Right lobe of liver (tissue), 6 donors: ENCODE measurements at places on chromosomes 13 and 19. TPM values are rescaled to one million over a fixed set of nuclear protein-coding genes. Genes with fewer than 3 reads are reported as not detected.

- DNase-seq: no peak
Observed at GRCh38 chr13:39913339-39913738, 257.9 kb downstream of the COG6 start.

Gene UCHL3
- 23.1 TPM for total RNA-seq

GRCh38 chr13:97700306-97700848, 253.1 kb upstream of the IPO5 start:
- no peak for DNase-seq

Gene ZNF534
- total RNA-seq: not detected

DNA sequence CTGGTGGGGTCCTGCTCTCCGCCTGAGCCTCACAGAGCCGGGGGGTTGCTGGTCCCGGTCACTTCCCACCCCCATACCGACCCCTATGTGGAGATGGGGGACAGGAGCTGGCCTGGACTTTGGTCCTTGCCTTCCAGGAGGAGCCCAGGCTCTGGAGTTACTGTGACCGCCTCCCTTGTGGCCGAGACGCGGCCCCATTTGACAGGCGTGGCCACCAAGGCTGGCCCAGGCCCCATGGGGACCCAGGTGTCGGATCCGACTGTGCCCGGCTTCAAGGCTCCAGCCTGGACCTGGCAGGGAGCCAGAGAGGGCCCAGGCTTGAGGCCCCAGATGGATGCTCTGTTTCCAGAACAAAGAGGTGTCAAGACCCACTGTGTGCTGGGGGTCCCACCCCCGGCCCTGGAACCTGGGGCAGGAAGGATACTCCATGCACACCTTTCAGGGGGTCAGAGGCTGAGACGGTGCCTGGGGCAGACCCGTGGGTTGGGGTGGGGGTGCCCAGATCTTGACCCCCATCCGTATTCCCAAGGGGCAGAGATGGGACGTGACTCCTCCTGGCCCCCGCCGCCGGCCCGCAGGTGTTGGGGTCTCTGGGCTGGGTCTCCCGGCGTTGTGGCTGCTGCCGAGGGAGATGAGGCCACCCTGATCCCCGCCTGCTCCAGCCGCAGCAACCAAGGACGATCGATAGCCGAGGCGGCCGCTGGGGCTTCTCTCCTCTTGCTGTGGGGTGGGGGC, 47.8 kb upstream of the TCF3 start:
- no peak for DNase-seq

- no peak for DNase-seq
Observed at GRCh38 chr13:113167575-113167974, 9.1 kb downstream of the PROZ start.

DNA sequence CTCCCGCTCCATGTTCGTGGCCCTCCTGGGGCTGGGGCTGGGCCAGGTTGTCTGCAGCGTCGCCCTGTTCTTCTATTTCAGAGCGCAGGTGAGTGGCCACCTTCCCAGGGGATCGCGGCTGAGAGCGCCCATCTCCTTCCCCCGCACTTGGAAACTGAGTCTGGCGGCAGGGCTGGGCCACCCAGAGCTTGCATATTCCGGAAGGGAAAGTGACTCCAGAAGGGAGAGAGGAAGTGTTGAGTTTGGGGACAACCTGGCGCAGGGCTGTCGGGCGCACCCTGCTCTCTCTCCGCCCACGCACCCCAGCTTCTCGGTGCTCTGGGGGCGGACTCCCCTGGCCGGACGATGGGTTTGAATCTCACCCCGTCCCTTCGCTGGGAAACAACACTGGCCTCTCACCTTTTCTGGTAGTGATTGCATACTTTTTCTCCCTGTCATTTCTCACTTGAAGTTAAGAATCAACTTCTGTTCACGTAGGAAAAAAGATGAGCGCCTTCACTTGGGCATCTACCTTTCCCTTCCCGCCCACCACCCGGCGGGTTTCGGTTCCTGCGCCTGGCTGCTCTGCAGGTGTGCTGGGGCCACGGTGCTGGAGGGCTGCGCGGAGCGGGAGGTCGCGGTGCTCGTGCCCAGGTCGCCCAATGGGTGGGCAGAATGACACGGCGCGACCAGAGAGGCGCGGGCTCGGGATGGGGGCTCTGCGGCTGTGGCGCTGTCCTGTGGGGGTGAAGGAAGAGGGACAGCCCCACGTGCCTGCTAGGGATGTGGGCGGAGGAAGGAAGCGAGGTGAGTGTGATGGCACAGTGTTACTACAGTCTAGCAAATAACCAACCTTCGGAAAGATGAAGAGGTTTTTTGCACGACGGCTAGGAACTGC, 721 bp downstream of the TNFSF11 start:
- DNase-seq: no peak

- no peak for DNase-seq
Observed at GRCh38 chr19:313988-314815, 23.0 kb upstream of the PLPP2 start.

GRCh38 chr13:79386125-79386826, 19.8 kb downstream of the RBM26 start:
- DNase-seq: no peak

DNA sequence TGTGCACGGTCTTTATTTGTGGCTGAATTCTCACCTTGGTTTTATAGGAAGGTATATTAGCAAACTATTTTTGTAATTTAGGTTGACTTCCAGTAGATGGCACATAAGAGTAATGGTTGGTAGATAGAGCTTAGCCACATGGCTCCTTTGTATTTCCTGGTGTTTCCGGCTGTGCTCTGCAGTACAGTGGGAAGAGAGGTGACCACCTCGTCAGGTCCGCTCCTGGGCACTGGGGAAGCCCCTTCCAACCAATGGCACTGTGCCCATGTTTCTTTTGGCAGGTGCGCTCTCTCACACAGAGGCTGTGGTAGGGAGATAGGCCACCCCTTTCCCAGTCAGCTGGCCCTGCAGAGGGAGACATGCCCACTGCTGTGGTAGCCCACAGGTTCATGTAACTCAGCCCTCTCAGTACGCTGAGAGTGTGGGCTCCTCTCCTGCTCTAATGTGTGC, 74.3 kb upstream of the ATP12A start:
- DNase-seq: no peak

Gene ANO8
- 7.3 TPM for total RNA-seq

DNA sequence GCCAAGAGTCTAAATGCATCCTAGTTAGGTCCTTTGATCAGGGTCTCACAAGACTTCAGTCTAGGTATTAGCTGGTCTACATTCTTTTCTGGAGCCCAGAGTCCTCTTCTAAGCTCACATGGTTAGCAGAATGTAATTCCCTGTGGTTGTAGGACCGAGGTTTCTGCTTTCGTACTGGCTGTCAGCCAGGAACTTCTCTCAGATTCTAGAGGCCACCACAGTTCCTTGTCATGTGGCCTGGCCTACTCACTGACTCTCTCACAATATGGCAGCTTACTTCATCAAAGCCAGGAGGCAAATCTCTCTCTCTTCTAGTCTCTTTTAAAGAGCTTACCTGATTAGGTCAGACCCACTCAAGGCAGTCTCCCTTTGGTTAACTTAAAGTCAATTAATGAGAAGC, 82.9 kb downstream of the POU4F1 start:
- no peak for DNase-seq

DNA sequence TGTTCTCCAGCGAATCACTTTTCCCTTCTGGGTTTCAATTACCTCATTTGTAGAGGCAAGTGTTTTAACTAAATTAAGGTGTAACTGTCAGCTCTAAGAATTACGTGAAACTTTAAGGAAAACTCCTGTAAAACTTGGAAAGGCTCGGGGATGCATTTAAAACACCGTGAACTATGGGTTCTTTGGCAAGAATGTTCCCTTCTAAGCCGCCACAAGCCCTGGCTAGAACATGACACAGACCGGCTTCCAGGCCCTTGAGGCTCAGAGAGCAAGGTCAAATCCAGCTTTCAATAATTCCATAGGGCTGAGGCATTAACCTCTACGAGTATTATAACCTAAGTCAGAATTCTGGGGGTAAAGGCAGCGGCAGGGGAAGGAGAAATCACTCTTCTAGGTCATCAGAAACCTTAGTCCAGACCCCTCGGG, 685 bp downstream of the VWA8 start:
- DNase-seq: no peak

GRCh38 chr13:67318398-67318797, 88.3 kb upstream of the PCDH9 start:
- DNase-seq: no peak

DNA sequence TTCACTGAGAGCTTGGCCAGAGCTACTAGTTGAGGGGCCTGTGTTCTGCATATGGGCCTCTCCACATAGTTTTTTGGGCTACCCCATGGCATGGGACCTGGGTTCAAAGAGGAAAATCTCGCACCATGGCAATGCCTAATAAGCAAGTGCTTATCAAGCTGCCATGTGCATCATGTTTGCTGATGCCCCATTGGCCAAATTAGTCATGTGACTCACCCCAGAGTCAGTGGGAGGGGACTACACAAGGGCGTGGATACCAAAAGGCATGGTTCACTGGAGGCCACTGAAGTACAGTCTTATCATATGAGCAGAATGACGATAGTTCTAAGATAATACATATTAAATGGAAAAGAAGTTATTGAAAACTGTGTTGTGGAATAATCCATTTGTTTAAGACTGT, 214.8 kb downstream of the LMO7 start:
- no peak for DNase-seq

GRCh38 chr19:2112516-2113320, 16.0 kb downstream of the IZUMO4 start:
- no peak for DNase-seq

Gene HIF3A
- total RNA-seq: 0.47 TPM

Gene CACNG7
- total RNA-seq: not detected

GRCh38 chr13:104196611-104197010, 1130.4 kb upstream of the SLC10A2 start:
- no peak for DNase-seq

DNA sequence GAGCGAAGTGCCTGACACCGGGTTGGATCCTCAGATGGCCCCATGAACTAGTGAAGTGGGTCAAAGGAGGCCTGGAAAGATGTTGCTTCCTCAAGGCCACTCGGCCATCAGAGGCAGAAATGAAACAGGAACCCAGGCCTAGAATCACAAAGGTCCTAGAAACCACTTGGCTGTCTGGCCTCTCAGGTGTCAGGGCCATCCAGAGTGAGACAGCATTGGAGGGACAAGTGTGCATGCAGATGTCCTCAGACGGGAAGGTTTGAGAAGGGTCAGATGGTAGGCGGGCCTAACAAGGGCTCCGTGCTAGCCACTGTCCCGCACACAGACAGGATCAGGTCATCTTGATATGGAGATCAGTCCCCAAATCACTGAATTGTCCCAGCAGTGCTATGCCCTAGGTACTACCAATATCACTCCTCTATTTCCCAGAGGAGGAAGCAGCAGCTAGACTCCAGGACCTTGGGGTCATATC, 14.3 kb downstream of the CCDC97 start:
- no peak for DNase-seq

GRCh38 chr13:39600766-39601165, 2.2 kb downstream of the LHFPL6 start:
- no peak for DNase-seq

Gene RNF113B
- total RNA-seq: not detected

DNA sequence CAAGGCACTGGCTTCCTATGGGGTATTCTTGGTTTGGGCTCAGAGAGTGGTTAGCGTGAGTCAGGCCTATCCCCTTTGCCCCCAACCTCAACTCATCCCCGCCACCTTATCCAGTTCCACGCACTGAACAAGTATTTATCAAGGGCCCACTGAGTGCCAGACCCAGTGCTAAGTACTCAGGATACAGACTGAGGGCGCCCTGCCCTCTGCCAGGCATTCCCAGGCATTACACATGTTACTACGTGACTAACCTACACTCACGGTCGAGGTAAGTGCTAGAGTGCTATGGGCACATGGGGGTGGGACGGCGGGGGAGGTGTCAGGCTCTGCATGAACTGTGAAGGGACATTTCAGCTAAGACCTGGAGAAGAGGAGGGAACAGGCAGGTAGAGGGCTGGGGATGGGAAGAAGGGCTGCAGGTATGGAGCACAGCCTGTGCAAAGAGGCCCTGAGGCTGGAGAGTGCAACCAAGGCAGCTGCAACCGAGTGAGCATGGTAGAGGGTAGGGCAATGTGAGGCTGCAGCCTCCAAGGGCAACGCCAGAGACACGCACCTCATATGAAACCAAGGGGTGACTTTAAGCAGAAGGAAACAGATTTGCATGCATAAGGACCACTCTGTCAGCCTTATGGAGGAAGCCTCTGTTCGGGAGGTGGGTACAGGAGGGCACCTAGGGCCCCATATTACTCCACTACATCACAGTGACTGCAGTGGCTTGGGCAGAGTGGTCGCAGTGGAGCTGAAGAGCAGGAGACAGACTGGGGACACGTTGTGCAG, 22.5 kb downstream of the DHRS12 start:
- DNase-seq: no peak

GRCh38 chr13:75797719-75798118, 161.6 kb downstream of the LMO7 start:
- no peak for DNase-seq

Gene EPS8L1
- 1.8 TPM for total RNA-seq

Gene MCEMP1
- total RNA-seq: 0.20 TPM

GRCh38 chr13:113812178-113813040, 51.5 kb downstream of the GAS6 start:
- no peak for DNase-seq

DNA sequence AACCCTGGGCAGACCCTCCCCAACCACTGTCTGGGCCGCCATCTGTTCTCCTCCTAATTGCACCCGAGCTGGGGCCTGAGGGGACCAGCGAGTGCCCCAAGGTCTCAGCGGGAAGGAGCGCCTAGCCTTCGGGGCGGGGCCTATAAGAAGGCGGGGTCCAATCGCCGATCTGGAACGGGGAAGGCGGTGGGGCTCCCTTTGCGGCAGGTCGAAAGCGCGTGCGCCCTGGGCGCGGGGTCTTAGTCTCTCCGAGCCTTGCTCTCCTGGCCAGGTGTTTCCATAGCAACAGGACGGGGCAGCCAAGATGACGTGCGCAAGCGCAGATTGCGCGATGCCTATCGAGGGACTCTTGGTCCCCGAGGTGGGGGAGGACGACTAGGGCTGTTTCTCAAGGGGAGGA, 2.8 kb downstream of the MAST1 start:
- DNase-seq: peak; percentile 24

- no peak for DNase-seq
Observed at GRCh38 chr19:43581467-43581866, 5.9 kb downstream of the PINLYP start.

GRCh38 chr13:31870511-31870910, 131.2 kb downstream of the RXFP2 start:
- peak; percentile 27 for DNase-seq

DNA sequence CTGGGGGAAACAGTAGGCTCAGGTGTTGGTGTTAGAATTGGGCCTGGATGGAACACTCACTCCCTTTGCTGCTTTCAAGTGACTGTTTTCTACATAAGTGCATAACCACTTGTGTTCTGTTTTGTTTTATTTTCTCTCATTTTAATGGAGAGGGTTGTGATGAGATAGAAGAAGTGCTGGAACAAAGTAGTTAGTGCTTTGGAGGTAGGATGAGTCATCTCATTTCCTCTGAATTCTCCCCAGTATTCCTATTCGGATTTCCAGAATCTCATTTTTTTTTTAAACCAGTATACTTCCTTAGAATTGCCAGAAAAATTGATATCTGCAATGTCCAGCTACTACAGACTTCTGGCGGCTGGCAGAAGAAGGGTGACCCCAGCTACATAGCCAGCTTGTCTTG, 575.9 kb downstream of the MYO16 start:
- DNase-seq: no peak

- DNase-seq: no peak
Observed at GRCh38 chr13:20977394-20977793, 74.8 kb upstream of the XPO4 start.
